ENCODE measurements at places on chromosomes 12 and 14. TPM values are rescaled to one million over a fixed set of nuclear protein-coding genes. Genes with fewer than 3 reads are reported as not detected.

Gene CTSG
- total RNA-seq, result 1.4 TPM

Gene TAS2R30
- 0.72 TPM for total RNA-seq

Gene RNASE7
- not detected for total RNA-seq

Gene MGST1
- total RNA-seq, result 23.4 TPM

Gene SLC39A5
- not detected for total RNA-seq

Gene GPRC5D
- not detected for total RNA-seq

Gene NTS
- 0.20 TPM for total RNA-seq

Gene DACT1
- total RNA-seq, result 2.2 TPM

Gene EML1
- 42.9 TPM for total RNA-seq

Gene RHEBL1
- total RNA-seq, result 0.32 TPM

Gene TAS2R13
- 0.30 TPM for total RNA-seq

Gene ERBB3
- total RNA-seq, result 2.9 TPM

Gene CIROP
- not detected for total RNA-seq

Gene SYNDIG1L
- 0.22 TPM for total RNA-seq

Gene CCND2
- total RNA-seq, result 281 TPM

Gene RDH12
- not detected for total RNA-seq

Gene SLC25A47
- total RNA-seq, result not detected

Gene ZC2HC1C
- total RNA-seq, result 14.0 TPM

Gene SYT1
- 0.17 TPM for total RNA-seq

Gene FAM222A
- 25.7 TPM for total RNA-seq

Gene GLIPR1L1
- total RNA-seq, result not detected

Gene E2F7
- 0.07 TPM for total RNA-seq

Gene GALNT8
- total RNA-seq, result 1.7 TPM

Gene ENDOU
- total RNA-seq, result 0.30 TPM

Gene TPPP2
- total RNA-seq, result 1.2 TPM

Gene SDR39U1
- total RNA-seq, result 86.8 TPM

All from left ventricle myocardium superior (tissue), 1 donor.